ENCODE measurements at places on chromosomes 5 and 9. TPM values are rescaled to one million over a fixed set of nuclear protein-coding genes. Genes with fewer than 3 reads are reported as not detected.

LOX gene
- total RNA-seq, result 0.20 TPM

PCDHGA10 gene
- total RNA-seq, result 0.43 TPM

ZMAT2 gene
- 59.5 TPM for total RNA-seq

PTGER4 gene
- 51.3 TPM for total RNA-seq

NDUFS4 gene
- total RNA-seq, result 26.0 TPM

PPP3R2 gene
- total RNA-seq, result not detected

NR6A1 gene
- 0.19 TPM for total RNA-seq

DNAJB5 gene
- total RNA-seq, result 2.4 TPM

DNA sequence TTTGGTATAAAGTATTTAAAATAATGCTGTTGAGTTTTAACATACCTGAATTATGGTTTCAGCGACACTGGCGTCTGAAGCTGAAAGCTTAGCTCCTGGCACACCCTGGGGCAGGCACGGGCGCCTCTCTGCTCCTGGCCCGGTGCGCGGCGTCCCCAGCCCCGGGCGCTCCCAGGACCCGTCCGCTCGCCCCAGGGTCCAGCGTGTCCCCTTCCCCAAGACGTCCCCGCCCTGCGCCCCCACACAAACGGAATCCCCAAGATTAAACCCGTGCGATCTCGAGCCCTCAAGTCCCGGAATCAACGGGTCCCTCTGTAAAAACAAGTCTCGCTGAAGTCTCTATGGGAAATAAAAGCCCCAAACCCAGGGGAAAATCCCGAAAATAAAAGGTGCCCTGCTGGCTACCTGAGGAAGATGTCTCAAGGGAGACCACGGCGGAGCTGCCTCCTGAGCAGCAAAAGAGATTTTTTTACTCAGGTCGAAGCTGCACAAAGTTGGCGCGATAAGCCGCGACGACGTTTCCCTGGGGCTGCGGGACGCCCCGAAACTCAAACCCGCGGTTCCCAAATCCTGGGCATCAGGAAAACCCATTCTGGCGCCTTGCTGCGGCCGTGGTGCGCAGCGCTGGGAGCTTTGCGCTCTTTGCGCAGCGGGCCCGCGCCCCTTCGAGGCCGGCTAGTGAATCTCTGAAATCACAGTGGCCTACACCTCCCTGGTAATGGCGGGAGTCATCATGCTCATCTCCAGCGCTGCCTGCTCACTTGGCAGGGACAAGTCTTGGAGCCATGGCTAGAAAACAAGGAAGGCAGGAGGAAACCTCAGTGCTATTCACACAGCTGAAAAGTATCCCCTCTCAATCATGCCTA, 6.3 kb upstream of the IFNA8 start:
- no peak for DNase-seq

- DNase-seq, result no peak
These were observed 6.7 kb upstream of the TMEM141 start for GRCh38 chr9:136784249-136784996.

DNA sequence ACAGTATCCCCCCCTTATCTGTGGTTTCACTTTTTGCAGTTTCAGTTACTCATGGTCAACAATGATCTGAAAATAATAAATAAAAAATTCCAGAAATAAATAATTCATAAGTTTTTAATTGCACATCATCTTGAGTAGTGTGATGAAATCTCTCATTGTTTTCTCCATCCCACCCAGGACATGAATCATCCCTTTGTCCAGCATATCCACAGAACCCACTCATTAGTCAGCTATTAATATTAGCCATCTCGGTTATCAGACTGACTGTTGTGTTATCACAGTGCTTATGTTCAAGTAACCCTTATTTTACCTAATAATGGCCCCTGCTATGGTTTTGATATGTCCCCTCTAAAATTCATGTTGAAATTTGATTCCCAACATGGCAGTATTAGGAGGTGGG, 40.7 kb downstream of the FAM114A2 start:
- no peak for DNase-seq

- DNase-seq, result no peak
These were observed 256.9 kb upstream of the PCSK5 start for GRCh38 chr9:75633451-75634057.

DNA sequence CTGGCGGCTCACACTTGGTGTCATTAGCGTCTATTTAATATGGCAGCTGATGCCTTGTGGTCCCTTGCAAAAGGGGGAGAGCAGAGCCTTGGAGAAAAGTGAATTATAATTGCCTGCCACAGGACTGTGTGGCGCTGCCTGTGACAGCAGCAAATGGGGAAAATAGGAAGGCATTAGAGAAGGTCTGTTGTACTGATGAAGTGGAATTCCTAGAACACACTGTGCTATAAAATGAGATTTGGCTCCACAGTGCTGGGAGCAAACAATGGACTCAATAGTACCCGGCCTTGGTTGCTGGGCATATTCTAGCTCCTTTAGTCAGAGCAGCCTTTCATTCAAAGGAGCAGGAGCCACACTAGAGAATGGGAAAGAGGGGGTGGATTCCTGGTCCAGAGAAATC, 21.3 kb downstream of the SEMA6A start:
- no peak for DNase-seq

DNA sequence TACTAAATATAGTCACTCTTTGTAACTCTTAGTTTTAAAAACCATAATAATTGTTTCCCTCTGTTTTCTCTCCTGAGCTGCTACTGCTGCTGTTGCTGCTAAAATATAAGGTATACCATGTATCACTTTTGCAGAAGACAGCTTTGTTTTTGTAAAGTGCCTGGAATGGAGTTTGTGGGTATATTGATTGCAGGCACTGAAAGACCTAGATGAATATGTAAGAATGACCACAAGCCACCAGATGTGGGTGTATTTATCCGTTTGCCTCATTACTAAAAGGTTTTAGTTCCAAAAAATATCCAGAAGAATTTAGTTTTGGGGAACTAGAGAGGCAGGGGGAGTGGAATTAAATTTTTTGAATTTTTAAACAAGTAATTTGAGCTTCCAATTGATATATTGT, 151.1 kb upstream of the CDKN2B start:
- no peak for DNase-seq

DNA sequence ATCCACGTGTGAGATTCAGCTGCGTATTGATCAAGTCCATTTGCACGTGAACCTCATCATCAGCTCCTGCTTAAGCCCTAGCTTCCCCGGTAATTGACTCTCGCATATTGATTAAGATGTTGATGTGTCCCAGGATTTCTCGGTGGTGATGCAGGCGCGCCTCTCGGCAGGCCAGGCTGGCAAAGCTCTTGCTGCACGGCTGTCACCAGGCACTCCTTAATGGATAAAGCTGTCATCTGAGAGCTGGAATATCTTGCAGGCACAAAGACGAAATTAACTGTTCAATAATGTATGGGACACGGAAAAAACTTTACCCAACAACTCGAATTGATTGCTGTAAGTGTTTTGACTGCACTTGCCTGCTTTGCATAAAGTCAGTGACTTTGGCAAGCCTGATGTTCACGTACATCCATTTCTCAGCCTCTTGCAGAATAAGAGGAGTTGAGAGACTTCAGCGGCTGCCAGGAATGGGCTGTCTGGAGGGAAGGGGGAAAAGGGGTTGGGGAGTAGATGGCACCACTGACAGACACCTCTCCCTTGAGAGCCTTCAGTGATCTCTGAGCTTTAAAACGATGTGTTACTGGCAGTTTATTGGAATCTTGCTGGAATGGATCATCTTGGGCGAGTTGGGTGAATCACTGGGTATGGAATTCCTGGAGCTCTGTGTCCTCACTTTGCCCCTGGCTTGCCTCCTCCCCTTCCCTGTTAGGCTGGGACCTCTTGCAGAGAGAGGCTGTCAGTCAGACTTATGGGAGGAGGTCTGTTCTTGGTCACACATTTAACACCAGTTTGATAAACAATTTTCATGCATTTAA, 650.3 kb downstream of the CCDC171 start:
- no peak for DNase-seq

DNA sequence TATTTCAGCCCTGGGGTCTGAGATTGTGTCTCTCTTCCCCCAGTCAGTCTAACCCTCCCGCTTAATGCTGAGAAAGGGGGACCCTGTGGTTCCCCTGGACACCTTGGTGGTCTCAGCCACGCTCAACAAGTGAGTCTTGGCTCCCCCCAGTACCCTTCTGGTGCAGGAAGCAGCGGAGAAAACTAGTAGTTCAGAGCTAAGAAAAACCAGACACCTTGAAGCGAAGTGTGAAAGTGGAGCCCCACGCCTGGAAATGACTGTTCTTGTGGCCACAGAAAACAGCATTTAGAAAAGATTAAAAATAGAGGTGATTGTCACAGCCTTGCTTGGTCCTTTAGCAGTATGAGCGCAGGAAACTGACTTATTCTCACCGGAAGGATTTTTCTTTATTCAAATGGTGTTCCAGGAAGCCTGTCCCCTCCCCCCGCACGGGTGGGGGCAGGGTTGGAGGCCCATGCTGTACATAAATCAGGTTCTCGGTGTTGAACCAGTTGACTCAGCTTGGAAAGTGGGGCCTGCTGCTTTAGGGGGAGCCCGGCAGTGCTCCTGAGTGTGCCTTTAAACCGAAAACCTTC, 8.1 kb downstream of the ARPC5L start:
- peak; percentile 78 for DNase-seq

DNA sequence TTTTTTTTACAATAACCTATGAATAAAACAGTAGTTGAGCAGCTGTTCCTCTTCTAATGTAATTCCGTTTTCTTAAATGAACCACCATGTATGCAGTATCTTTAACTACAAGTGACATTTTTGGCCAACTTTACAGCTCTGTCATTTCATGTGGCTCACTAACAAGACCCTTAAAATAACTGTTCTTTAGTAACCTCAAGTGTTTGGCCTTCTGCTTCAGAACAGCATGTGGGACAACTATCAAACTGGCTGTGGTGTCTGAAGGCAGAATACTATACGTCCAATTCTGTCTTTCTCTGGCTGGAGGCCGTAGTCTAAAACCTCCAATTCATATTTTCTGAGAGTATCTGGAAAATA, 391.4 kb downstream of the NNT start:
- no peak for DNase-seq

DNA sequence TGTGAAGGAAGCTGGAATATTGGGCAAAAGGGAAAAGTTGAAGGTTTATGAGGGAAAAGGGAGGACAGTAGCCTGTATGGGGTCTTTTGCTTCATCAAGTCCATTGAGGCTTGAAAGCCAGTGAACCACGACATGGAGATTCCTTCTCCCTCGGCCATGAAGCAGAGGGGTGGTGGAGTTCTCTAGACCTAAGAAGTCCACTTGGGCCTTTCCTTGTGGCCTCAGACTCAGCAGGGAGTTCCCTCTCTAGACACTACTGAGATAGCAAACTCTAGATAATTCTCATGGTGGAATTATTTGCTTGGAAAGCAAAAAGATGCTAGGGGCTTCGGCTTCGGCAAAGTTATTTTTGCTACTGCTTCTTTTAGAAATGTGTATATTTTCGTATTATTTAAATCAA, 78.5 kb downstream of the FOXD1 start:
- no peak for DNase-seq

DNA sequence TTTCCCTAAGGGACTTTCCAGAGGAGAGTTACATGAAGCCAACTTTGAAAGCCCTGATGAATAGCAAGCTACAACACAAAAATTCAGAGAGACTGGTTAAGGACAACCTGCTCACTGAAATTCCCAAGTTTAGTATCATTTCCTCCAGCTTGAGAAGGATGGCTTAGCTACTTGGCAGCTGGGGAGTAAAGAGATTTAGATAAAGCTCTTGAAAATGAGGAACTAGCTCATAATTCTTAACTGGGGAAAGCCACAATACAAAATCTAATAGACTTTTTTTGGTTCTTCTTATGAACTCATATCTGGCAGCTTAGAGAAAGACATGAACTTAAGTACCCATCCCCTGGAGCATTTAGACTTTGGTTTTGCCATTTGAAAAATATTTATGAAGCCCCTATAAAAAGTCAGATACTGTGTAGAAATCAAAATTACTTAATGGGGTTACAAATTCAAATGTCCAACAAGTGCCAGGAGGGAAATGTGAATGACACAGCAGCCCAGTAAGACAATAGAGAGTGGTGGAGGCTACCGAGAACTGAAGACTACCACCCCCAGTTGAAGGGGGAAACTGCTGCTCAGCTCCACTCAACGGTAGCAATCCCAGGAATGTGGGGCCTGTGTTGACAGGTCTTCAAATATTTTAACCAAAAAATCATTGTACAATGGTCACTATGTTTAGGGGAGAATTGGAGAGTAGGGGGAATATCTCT, 79.4 kb upstream of the ADRB2 start:
- DNase-seq, result no peak

DNA sequence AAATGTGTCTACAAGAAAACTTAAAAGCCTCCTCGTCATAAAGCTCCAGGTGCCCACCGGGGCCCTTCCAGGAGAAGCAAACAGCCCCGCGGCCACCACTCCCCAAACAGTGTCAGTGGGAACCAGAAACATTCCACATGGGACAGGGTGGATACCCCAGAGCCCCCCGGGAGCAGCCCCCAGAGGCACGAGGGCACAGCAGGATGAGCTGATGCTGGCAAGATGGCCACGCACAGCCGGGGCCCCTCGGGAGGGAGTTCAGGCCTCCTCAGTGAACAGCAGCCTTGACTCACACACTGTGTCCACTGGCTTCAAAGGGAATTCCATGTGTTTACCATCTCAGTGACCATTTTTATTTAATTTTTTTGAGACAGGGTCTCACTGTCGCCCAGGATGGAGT, 10.5 kb downstream of the EXD3 start:
- DNase-seq, result no peak

DNA sequence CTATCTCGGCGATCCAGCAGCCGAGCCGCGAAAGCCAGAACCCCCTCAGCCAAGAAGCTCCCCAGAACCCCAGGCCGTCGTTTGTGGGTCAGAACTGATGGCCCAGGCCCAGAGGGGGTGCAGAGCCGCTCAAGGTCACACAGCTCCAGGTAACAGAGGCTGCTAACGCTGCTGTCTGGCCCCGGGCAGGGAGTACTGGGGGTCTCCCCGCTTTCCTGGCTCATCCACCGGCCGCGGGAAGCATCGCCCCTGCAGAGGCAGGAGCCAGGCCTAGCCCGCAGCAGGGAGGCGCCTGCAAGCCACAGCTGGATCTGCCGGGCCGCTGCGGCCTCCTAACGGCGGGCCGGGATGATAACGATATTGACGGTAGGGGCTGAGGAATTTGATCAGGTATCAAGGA, 39.4 kb upstream of the CTSV start:
- DNase-seq, result no peak

DNA sequence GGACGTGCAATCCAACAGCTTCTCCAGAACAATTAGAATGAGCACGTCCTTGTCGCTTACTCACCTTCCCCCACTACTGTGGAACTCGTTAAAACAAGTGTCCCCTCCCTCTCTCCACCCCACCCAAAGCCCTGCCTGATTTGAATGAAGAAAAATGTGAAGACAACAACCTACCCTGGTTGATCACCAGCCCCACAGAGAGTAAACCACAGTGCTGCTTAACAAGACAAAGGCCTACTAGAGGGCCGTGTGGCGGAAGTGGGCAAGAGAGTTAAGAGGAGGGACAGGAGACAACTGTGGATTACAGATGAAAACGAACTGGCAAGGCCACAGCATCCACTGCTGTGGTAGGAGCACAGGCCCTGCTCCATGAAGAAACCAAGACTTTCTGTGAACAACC, 51.1 kb downstream of the CDK5RAP2 start:
- no peak for DNase-seq

GRCh38 chr5:88878976-88879375, 4.0 kb downstream of the MEF2C start:
- DNase-seq, result no peak

GRCh38 chr9:125176636-125177035, 13.0 kb downstream of the PPP6C start:
- DNase-seq, result no peak

Measured in T-cell (primary cell).